ENCODE measurements at places on chromosomes 2 and 18.

- DNase-seq, result no peak
These were observed 173.7 kb downstream of the CELF4 start for GRCh38 chr18:37391698-37392548.

- DNase-seq, result no peak
These were observed 59.4 kb downstream of the RHOB start for GRCh38 chr2:20506201-20506685.

- DNase-seq, result no peak
These were observed 22.1 kb downstream of the STARD7 start for GRCh38 chr2:96186562-96186961.

- DNase-seq, result peak; percentile 25
These were observed 21.8 kb downstream of the ATG4B start for GRCh38 chr2:241659150-241659739.

- DNase-seq, result no peak
These were observed 10.7 kb downstream of the KCNF1 start for GRCh38 chr2:10922307-10923007.

- DNase-seq, result no peak
These were observed 708 bp upstream of the RPIA start for GRCh38 chr2:88690591-88691338.

GRCh38 chr2:44546459-44547127, 184.8 kb downstream of the CAMKMT start:
- no peak for DNase-seq

- no peak for DNase-seq
These were observed 169.4 kb downstream of the TNS1 start for GRCh38 chr2:217833439-217833838.

DNA sequence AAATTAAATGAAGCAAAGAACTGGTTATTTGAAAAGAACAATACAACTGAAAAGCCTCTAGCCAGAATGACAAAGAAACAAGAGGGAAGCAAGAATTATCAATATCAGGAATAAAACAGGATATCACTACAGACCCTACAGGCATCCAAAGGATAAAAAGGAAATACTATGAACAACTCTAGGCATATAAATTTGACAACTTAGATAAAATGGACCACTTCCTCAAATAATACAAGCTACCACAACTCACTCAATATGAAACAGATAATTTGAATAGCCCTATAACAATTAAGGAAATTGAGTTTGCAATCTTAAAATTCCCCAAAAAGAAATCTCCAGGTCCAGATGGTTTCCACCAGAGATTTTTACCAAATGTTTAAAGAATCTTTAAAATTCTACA, 19.8 kb downstream of the RPRD1A start:
- no peak for DNase-seq

DNA sequence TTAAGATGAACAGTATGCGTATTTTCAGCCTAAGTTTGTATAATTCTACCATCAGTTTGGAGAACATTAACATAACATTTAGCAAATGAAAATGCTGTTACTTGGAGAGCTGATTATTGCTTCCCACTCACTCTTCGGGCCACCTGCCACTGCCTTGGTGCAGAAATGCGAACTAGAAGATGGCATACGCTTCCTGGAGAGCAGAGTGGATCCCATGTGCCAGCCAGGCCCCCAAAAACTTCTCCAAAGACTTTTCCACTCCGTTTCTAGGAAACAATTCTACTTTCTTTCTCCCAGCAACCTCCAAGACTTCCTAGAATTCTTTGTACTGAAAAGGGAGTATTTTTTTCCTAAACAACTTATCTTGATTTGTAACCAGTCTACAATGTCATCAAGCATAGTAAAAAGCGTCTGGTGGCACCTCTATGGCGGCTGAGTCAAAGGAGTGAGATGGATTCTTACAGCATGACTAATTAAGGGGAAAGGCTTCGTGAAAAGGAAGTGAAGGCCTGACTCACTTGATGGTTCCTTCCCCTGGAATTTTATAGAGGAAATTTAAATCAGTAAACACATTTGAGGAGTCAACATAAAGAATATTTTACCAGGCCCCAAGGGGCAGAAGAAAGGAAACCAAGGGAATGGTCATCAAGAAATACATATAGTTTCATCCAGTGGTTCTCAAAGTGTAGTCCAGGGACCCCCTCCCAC, 36.6 kb downstream of the FEZ2 start:
- no peak for DNase-seq

DNA sequence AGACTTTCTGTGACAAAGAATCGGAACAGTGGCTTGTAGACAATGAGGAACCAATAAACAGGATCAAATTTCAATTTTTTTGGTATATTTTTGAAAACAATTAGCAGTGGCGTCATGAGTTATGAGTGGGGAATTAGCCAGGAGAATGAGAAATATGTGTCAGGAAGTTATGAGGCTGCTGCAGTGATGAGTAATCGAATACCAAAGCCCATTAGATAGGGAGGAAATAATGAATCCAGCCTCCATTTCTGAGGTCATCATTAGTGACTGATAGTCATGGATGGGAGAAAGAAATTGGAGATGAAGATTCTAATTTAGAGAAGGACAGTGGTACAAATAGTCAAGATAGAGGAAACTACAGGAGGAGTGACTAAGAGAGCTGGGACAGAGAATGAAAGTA, 673.1 kb upstream of the VRK2 start:
- no peak for DNase-seq

- no peak for DNase-seq
These were observed 290.1 kb upstream of the SIX2 start for GRCh38 chr2:45299361-45299760.

GRCh38 chr2:27953077-27953476, 62.5 kb downstream of the BABAM2 start:
- no peak for DNase-seq

DNA sequence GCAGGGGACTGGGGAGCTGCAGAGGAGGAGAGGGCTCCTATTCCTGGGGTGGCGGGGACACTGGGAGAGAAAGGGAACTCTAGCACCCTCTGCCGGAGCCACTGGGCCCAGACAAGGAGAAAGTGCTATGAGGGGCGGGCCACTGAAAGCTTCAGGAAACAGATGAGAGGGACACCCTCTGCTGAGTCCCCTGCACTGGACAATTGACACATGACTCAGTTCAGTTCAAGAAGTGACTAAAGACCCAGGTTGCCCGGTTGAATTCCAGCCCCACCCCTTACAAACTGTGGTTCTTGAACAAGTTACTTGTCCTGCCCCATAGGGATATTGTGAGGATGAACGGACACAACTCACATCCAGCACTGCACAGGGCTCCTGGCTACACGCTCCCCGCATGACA, 5.0 kb downstream of the RUFY4 start:
- DNase-seq, result no peak

GRCh38 chr2:98749066-98749450, 18.1 kb upstream of the MGAT4A start:
- no peak for DNase-seq

DNA sequence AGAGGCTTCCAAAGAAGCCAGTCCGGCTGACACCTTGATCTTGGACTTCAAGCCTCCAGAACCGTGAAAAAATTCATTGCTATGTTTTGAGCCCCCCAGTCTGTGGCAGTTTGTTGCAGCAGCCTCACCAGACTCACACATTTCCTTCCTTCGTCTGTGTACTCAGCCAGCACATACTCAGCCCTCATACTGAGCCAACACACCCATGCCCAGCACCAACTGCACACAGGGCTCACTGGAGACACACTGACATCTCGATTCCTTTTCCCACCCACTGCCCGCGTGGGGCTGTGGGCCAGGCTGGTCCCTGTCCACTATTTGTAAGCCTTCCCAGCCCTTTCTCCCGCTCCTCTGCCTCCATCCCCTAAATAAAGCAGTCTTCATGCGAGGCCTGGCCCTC, 24.1 kb upstream of the NMUR1 start:
- DNase-seq, result no peak

DNA sequence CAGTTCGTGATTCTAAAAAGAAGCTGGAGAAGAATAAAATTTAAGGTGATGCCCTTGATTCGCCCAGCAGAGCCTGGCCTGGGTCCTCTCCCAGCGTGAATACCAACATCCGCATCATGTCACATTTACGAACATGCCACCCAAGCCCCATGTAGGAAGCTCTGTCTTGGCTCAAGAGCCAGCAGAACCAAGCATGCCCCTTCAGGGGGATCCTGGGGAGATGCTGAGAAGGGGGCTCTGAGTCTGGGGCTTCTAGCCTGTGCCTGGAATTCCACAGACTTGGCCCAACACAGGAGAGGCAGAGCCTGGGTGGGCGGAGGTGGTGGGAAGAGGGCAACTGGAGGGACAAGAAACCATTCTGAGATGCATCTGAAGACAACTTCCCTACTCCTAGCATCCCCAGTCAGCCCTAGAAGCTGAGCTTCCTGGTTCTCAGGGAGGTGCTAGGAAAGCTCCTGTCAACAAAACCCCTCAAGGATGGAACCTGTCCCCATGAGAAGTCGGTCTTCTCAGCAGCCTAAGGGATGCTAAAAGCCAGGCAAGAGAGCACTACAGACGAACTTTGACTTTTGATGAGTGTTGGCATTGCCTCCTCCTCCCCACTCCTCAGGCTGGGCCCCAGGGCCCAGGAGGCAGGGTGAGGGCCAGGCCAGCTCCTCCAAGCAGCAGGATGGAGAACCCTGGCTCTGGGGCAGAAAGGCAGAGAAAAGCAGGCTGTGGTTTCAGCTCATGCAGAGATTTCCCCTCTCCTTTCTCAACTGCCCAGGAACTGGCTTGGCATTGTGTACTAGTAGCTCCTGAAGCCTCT, 57.9 kb downstream of the POLR1A start:
- no peak for DNase-seq

DNA sequence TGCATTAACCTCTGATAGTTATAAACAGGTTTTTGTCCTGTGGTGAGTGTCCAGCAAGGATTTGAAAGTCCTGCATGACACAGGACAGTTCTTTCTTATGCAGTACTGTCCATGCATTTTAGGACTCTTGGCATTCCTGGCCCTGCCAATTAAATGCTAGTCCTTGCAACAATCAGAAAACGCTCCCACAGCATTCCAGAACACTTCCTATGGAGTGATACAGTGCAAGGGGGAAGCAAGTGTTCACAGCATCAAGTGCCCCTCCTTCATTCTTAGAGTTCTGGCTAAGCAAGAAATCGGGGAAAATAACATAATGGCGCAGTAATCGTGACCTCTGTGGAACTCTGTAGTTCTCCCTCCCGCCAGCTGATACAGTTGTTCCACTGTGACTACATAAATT, 62.9 kb downstream of the ARHGAP28 start:
- no peak for DNase-seq

DNA sequence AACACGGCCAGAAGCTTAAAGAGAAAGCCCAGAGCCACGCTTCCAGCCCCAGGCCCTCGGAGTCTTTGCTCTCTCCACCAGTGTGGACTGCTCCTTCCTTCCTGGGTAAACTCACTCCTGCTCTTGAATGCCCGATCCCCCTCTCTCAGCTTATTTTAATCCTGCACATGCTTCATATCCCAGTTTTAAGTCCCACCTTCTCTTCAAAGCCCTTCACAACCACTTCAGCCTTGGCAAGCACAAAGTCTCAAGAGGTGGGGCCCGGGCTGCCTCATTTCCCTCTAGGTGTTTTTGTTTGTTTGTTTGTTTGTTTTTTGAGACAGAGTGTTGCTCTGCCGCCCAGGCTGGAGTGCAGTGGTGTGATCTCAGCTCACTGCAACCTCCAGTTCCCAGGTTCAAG, 21.6 kb upstream of the CREG2 start:
- DNase-seq, result no peak

DNA sequence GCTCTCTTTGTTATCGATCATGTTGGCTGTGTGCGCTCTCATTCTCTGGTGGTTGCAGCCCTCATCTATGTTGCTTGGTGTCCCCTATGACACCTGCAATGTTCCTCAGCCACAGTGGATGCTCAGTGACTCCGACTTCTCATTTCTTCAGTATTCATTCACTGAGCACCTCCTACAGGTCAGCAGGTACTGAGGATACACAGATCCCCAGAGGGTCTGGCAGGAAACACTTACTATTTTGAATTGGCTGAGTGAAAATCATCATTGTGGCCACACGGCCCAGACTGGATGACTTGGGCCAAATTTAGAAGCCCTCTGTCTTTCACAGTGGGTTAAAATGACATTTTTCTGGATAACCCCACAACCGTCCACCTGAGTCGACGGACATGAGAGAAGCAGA, 32.1 kb downstream of the EN1 start:
- DNase-seq, result no peak

DNA sequence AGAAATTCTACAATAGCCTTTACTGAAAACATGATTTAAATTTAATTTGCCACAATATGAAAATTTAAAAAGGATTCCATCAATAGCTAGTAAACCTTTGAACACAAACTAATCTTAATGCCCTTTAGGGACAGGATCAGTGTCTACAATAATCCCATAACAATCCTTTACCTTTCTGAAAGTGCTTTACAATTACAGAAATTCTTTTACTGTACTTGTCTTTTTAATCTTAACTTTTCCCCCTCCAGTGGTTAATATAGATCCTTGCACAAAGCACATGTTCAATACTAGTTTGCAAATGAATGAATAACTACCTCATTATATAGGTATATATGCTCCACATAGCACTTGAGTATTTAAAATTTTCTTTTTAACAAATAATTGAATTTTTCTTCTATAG, 122.6 kb downstream of the PLEKHA3 start:
- DNase-seq, result no peak

DNA sequence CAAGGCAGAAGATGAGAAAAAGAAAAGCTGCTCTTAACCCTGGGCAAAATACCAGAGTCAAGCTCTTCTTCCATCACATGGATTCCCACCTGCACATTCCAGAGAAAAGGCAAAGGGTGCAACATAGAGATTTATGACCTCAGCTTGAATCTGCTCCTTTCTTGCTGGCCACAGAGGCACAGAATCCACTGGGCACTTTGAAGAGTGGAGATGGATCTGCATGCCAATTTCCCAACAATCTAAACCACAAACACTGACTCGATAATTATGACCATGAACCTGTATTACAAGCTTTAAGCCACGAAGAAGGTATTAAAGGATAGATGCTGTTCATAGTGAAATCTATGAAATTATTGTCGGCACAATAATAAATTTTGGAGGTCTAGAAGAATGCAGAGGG, 237.3 kb downstream of the PID1 start:
- no peak for DNase-seq

GRCh38 chr18:74497324-74497676, 1.1 kb downstream of the CNDP2 start:
- no peak for DNase-seq

DNA sequence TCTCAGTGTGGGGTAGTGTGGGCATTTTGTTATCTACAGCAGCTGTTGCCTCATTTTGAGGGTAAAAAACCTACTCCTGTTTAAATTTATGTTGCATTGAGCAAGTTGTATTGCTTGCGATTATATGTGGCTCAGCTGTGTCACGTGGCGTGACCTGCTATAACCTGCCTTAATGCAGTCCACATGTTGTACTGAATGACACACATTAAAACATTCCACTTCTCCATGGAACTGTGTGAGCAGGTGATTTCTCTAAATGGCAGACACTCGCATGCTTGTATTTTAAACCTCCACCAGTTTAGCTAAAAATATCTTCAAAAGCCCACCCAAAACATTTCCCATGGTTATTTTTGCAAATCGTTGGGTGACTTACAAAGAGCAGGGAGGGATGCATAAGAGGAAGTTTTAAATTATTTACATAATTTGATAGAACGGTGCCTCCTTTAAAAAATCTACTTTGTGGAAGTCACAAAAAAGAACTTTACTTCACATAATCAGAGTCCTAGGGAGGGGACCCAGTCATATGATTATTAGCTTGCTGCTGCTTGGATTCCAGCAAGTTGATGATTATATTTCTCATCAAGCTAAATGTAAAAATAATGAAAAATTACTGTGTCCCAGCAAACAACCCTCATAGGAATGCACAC, 163.3 kb upstream of the ZEB2 start:
- DNase-seq, result no peak

- DNase-seq, result no peak
These were observed 12.4 kb upstream of the KCNE4 start for GRCh38 chr2:223039618-223040017.

- DNase-seq, result no peak
These were observed 16.8 kb upstream of the ALPI start for GRCh38 chr2:232438951-232439757.
